H9 (cell line): ENCODE measurements at places on chromosomes 13 and 19.

GRCh38 chr13:75486146-75487062 lies 4.4 kb upstream of the TBC1D4 start:
- DNase-seq = peak; percentile 35

GRCh38 chr13:98686270-98686669 lies 66.2 kb downstream of the SLC15A1 start:
- DNase-seq = no peak

DNA sequence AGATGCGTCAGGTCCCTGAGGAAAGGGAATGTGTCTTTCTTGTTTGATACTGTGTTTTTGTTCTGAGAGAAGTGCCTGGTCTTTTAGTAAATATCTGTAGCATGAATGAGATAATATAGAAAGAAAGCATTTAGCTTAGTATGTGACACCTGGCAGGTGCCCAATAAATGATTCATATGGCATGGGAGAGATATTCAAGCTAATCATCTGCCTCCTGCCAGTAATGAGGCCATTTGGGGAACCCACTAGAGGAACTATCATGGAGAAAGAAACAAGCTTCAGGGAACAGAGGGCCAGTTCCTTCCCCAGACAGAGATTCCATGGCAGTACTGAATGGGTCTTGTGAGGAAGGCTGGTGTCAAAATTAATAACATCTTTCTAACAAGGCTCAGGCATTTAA lies 603.9 kb downstream of the DCT start:
- no peak for DNase-seq

DNA sequence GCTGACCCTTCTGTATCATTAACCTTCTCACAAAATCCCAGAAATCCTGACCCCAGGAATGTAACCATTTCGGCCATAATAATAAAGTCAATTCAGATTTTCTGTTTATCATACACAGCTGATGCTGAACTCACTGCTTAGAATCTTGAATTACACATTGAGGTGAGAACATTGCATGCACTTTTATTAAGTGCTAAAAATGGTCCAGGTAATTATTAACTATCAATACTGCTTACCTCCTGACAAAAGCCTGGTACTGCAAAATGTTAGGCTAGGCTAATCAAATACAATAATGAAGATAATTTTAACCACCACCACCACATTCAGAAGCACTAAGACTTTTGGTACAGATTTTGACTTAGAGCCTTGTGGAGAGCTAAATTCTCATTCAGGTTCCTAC lies 36.1 kb downstream of the KLF12 start:
- DNase-seq = no peak

DNA sequence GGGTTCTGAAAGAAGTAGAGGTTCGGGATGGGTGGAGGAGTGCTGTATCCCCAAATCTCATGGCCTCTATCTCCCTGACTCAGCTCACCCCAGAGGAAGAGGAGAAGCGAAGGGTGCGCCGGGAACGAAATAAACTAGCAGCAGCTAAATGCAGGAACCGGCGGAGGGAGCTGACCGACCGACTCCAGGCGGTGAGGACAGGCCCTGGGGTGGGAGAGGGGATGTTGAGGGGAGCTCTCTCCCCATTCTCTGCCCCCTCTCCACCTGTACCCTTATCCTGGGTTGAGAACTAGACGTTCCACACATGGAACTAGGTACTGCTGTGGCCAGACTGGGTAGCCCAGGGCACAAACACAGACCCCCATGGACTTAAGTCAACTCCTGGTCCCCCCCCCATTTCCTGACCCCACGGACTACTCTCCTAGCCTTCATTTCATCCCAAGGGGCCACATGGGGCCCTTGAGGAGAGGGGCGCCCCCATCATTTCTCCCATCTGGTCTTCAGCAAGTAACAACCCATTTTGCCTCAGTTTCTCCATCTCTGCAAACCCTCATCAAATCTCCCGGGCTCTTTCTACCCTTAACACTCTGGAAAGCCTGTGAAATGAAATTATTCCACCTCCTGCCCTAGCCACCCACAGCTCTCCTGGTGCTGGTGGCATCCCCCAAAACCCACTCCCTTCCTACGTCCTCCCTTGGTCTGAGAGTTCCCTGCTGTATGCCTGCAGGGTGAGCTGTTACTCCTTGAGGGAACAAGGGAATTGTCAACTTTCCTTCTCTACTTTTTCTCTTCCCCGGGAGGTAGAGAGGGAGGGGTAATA lies 3.5 kb downstream of the FOSB start:
- no peak for DNase-seq

DNA sequence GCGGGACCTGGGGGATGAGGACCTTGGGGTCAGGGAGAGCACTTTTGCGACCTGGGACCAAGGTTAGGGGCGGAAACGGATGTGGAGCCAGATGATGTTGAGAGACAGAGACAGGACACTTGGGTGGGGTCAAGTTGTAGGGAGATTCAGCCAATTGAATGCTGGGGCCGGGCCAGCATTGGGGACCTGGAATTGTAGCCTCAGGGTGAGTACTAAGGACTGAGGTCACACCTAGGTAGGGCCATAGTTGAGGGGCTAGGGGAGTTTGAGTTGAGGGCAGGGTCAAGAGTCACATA lies 1.2 kb downstream of the ALKBH7 start:
- no peak for DNase-seq

DNA sequence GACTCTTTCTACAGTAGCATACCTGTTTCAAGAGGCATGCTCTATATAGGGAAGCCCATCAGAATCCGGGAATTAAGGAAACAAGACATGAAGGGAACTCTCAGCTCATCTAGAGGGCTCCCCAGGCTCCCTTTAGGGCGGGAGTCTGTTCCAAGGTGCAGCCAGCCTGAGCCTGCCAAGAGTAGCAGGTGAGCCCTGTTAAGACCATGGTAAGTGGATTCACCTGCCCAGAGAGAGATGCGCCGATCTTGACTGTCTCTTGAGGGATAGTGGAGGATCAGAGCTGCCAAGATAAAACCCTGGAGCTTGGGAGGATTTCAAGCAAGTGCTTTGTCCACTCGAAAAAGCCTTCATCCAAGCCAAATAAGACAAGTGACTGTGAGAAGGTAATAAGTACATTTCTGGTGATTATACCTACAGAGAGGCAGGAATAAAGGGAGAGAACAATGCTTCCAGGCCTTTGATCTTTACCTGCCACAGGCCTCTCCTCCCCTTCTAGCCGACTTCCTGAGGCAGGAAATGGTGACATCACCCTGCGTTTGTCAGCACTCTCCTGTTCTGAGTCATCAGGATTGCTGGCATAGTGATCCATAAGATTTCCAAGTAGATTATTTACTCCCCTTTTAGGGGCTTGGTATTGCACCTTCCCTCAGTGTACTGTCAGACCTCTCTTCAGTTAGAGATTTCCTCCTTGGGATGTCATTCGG lies 31.5 kb downstream of the KLF5 start:
- DNase-seq = peak; percentile 87

GRCh38 chr13:90866006-90866405 lies 481.5 kb upstream of the MIR17HG start:
- no peak for DNase-seq

- peak; percentile 47 for DNase-seq
Observed at GRCh38 chr13:99955747-99956472, 15.7 kb downstream of the ZIC5 start.

DNA sequence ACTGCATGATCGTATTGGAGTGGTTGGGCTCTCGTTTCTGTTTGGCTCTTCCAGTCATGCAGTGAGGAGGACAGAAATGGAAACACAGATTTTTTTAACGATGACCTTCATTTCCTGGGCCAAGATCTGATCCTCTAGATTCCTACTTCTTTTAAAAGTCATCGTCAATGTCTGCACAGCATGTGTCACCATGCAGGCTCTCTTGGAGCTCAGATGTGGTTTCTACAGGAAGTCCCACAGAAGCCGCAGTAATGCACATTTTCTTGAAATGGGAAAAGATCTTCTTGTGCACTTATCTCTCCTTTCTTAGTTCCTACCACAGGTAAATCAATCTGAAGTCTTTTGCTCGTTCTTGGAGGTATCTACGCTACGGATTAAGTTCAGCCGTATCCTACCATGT lies 626.9 kb downstream of the EFNB2 start:
- no peak for DNase-seq

- no peak for DNase-seq
Observed at GRCh38 chr19:23991170-23991569, 76.5 kb downstream of the ZNF726 start.

- no peak for DNase-seq
Observed at GRCh38 chr13:107342747-107343146, 774.8 kb upstream of the ARGLU1 start.

- DNase-seq = no peak
Observed at GRCh38 chr19:15926484-15926883, 7.8 kb downstream of the CYP4F11 start.

DNA sequence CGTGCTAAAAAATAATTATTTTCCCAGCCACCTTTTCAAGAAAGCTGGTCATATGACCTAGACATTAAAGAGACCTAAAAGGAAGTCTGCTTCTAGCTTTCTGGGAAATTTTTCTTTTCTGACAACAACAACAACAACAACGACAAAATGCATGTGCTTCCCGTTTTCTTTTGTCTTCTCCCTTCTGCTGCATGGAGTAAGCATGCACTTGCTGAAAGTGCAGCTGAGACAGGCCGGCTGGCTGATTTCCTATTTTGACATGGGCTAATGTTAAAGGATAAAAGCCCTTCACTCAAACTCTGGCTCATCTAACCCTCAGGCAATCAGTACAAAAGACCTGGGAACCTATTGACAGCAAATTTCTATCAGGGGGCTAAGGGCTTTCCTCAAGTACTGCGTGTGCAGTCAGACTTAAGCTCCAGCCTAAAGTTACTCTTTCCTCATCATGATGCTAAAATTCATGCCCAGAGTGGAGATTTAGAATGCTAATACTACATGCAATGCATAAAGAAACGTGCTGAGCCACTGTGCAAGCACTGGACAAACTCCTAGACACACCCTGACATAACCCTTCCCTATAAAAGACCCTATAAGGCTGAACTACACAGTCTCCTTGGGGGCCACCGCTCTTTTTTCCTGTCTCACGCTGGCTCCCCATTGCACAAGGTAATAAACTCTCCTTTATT lies 811.1 kb downstream of the UQCRFS1 start:
- DNase-seq = no peak

- DNase-seq = no peak
Observed at GRCh38 chr19:40762754-40763470, 11.9 kb downstream of the SNRPA start.

DNA sequence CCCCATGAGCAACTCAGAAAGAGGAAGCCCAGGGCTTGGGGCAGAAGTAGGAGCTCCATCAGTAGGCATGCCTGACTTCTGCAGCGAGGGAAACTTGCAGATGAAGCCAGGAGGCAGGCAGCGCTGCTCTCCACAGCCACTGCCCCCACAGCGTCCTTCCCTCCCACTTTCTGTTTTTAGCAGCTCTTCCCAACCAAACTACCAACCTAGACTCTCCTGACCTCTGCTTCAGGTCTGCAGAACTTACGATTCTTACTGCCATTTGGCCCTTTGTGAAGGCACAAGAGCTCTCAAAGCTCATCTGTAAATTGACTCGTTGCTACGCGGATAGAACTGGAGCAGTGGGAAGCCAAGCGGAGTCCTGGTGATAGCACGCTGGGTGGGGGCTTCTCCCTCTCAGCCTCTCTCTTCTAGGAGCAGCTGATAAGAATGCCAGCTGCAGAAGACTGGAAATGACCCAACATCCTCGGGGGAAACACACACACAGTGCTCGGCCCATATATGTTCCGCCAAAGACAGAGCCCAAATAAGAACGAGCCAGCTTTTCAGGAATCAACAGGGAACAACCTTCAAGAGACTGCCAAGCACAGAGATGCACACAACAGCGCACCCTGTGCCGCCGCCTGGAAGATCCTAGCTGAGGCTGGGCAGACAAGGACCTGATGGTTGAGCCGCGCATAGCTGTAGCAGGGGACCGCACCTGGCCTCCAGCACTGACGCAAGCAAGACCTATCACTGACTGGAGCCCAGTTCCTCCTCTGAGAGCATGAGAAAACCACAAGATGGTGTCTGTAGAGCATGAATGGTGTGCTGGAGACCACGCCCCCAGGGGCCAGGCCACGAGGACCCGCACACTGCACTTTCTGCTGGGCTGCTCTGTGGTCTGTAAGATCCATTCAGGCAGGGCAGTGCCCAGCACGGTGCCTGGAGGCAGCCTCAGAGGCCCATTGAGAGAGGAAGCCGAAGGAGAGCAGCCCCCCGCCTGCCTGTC lies 15.9 kb upstream of the SLC35E1 start:
- peak; percentile 45 for DNase-seq

- DNase-seq = no peak
Observed at GRCh38 chr13:97446448-97446847, 12.5 kb downstream of the RAP2A start.

- DNase-seq = no peak
Observed at GRCh38 chr13:19053561-19053960, 128.1 kb downstream of the TUBA3C start.

DNA sequence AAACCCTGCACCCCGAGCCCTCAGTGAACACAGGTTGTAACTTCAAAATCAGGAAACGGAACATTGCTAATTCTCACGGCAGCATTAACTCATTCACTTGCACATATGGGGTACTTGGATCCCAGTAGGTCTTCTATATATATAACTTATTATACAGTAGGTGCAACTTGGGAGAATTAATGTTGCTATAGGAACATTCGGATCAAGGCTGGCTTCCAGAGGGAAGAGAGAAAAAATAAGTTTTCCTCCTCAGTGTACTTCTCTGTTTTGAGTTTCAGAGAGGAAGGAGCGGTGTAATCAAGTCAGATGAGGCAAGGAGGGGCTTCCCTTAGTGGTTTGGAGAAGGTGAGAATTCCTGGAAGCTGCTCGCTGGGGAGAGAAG lies 90.9 kb upstream of the ZNF507 start:
- DNase-seq = no peak

GRCh38 chr13:95292622-95293021 lies 8.6 kb downstream of the ABCC4 start:
- DNase-seq = no peak

DNA sequence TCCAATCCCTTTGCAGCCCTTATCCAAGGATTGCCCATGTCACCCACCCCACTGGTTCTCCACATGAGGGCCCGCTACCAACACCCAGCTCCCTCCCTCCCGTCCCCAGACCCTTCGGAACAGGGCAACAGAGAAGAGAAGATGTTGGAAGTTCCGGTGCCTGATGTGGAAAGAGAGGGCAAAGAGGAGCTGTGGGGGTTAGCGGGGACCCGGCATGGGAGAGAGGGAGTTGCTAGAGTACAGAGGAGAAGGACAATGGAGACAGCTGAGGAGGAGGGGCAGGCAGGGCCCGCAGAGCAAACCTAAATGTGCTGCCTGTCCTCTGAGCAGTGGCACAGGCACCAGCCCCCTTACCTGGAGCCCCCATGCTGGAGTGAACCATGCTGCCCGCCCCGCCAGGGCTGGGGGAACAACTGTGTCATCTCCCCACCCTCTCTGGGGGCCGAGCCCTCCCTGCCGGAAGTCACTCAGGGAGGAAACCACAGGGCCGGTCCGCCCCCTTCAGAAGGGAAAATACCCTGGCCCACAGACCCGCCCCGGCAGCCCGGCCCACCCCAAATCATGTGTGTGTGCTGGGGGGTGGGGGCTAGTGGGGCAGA lies at the start of gene POU2F2:
TSS of gene POU2F2 (minus strand) at position 417 of the 599 bp plus-strand sequence. CDS start at position 382, 35 bp downstream.
- peak; percentile 60 for DNase-seq

- DNase-seq = no peak
Observed at GRCh38 chr13:40530961-40531360, 135.5 kb downstream of the FOXO1 start.

DNA sequence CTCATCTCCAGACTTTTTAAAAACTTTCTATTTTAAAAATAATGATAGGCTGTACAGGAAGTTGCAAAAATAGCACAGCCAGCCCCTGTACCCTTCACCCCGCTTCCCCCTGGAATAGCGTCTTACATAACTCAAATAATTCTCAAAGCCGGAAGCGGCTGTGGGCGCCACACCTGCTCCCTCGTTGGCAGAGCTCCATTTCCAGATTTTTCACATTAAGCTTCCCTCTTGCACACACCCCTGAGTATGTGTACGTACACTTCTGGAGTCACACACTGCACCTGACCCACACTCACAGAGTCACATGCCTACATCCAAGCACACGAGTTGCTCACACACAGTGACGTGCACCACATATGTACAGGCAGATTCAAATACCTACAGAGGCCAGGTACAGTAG lies 24.9 kb upstream of the DPP9 start:
- DNase-seq = no peak
